ENCODE measurements at places on chromosomes 3 and 15. TPM values are rescaled to one million over a fixed set of nuclear protein-coding genes. Genes with fewer than 3 reads are reported as not detected.

The WDR49 gene
- not detected for total RNA-seq

The EIF1B gene
- 51.0 TPM for total RNA-seq

The MRAS gene
- 0.19 TPM for total RNA-seq

- H3K27me3 ChIP-seq: peaks cover 7% of the 10 kb centered on the region
- H3K36me3 ChIP-seq: no peaks in the 10 kb centered on the region
- no peaks in the 10 kb centered on the region for H3K4me1 ChIP-seq
- no peak for DNase-seq
Measured at GRCh38 chr3:30187366-30187765, 419.0 kb upstream of the TGFBR2 start.

- no peak overlapping the region for H3K4me3 ChIP-seq
- H3K27me3 ChIP-seq: no peaks in the 10 kb centered on the region
- H3K4me1 ChIP-seq: peaks cover 7% of the 10 kb centered on the region
- DNase-seq: no peak
- no peak overlapping the region for H3K27ac ChIP-seq
- no peaks in the 10 kb centered on the region for H3K36me3 ChIP-seq
Measured at GRCh38 chr3:120645083-120645845, 36.8 kb downstream of the HGD start.

The POLQ gene
- 23.9 TPM for total RNA-seq

The AGBL1 gene
- total RNA-seq: 0.10 TPM

Data from activated CD4-positive, alpha-beta memory T cell treated with anti-CD3 and anti-CD28 coated beads for 36 hours (primary cell).